AG08395 (cell line): ENCODE measurements at places on chromosomes 2 and 18.

DNA sequence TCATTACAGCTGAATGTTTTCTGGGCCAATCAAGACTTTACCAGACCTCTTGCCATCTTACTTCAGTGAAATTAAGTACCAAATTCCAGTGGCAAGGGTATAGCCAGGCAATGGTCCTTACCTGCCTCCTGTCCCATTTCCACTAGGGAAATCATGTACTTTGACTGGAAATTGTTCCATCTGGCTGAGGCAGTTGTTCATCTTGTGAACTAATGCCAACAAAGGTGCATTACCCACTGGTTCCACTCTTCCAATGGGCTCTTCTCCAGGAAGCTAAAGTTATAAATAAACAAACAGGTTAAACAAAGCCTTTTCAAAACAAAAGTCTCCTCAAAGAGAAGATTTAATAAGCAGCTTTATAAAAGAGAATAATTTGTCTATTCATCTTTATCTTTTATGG is 80.7 kb upstream of the DNER start:
- DNase-seq: no peak

DNA sequence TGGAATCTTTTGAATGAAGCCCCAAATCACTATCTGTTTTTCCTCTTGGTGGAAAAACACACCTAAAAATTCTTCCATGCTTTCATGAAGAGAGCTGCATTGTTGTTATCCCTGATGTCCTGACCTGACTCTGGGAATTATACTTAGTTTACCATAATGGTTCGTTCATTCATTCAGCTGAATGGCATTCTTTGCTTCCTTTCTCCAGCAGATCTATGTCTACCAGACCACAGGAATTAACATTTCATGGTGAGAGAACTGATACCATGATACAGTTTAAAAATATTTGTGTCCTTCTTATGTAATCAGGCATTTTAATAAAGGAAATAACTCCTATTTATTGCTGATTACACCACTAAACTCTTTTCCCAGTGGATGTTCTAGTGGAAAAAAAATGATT is 11.1 kb upstream of the SLC4A10 start:
- no peak for DNase-seq

GRCh38 chr2:25777077-25777476 is 101.2 kb downstream of the ASXL2 start:
- no peak for DNase-seq

- DNase-seq: peak; percentile 31
These were observed 194.0 kb downstream of the ZFP36L2 start for GRCh38 chr2:43032213-43033015.

- DNase-seq: no peak
These were observed 61.8 kb downstream of the ACAA2 start for GRCh38 chr18:49751427-49752094.

GRCh38 chr2:65344182-65344581 is 88.2 kb downstream of the SPRED2 start:
- no peak for DNase-seq

DNA sequence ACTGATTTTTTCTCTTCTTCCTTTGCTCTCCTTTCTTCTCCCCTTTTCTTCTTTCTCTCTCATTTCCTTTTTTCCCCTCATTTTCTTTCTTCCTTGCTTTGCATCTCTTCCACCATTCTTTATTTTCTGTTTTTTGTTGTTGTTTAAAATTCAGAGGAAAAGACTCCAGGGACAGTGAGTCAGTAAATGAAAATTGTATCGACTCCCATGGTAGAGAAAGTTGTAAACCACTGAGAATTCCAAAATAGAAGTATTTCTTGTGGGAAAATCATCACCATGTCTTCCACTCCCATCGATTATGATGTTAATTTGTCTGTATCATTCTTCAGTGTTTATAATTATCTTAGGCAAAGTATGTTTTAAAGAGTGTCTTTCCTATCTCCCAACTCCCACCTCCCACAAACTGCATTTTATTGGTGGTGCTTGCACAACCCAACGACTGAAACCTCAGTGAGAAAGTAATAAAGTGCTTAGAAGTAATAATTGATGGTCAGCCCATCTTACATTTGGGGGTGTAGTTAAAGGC is 134.3 kb downstream of the IRS1 start:
- peak; percentile 34 for DNase-seq

- no peak for DNase-seq
These were observed 50.7 kb downstream of the RMDN2 start for GRCh38 chr2:37975808-37976207.

DNA sequence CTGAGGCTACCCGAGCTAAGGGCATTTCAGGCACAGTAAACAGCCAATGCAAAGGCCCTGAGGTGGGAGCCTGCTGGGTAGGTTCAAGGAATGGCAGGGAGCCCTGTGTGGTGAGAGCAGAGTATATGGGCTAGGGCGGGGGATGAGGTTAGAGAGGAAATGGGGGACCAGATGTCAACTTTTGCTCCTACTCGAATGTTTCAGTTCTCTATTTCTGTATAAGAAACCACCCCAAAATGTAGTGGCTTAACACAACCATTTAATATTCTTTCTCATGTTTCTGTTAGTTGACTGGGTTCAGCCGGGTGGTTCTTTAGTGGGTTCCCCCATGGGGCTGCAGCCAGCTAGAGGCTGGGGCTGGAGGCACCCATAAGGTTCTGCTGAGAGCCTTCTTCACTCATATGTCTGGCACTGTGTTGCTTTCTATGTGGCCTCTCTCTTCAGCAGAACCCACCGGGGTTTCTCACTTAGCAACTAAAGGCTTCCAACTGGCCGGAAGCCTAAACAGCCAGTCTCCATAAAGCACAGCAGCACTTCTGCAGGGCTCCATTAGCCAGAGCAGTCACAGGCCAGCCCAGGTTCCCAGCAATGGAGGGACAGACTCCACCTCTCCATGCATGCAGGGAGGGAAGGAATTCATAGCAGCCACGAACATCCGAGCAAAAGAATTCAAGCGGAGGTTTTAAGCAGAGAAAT is 5.6 kb upstream of the ATOH8 start:
- DNase-seq: no peak

- peak; percentile 79 for DNase-seq
These were observed 7.0 kb downstream of the CTIF start for GRCh38 chr18:48545757-48546321.

GRCh38 chr18:79639072-79639829 is 40.4 kb upstream of the CTDP1 start:
- no peak for DNase-seq

DNA sequence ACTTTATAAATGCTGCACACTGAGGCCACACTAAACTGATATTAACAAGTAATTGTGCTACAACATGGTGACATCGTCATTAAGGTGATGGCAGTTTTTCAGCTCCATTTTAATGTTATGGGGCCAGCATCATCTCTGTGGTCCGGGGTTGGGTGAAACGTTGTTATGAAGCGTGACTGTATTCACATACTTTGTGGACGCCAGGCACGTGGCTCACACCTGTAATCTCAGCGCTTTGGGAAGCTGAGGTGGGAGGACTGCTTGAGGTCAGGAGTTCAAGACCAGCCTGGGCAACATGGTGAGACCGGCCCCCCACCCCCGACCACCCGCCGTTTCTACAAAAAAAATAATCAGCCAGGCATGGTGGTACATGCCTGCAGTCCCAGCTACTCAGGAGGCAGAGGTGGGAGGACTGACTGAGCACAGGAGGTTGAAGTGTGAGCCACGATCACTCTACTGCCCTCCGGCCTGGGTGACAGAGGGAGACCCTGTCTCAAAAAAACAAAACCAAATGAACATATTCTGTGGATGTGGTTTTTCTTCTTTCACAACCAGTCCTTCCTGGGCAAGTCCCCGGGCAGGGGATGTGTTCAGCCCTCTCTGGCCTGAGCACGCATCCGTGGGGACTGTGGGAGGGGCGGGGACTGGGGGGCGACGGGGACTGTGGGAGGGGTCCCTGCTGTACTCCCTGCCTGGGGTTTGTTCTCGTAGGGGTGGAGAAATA is 12.9 kb upstream of the GAL3ST2 start:
- no peak for DNase-seq

DNA sequence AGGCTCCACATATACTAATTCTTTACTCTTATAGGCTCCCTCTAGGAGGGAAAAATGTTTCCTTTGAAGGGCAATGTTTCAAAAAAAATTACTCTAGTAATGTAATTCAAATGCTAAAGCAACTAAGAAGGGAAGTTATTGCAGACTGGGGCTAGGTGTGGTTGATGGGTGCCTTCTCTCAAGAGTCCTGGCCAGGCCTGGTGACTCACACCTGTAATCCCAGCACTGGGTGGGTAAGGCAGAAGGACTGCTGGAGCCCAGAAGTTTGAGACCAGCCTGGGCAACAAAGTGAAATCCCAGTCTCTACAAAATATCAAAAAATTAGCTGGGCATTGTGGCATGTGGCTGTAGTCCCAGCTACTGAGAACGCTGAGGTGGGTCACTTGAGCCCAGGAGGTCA is 31.2 kb upstream of the CDKL4 start:
- no peak for DNase-seq

GRCh38 chr2:145771525-145771924 is 1251.6 kb upstream of the ZEB2 start:
- DNase-seq: no peak

DNA sequence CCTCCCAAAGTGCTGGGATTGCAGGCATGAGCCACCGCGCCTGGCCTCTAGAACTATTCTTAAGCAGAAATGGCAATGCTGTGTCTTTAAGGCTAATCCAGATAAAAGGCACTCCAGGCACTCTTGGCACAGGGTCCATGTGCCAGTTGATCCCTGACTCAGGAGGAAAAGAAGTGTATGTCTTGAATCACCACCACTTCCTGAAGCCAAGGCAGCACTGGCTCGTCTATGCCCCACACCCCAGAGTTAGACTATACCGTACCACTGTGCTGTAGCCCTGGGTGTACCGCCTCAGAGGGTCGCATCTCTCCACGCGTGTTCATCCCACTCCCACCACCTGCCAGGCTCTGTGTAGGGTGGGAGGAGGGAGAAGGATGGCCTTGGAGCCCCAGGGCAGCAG is 9.0 kb downstream of the TNFRSF11A start:
- peak; percentile 46 for DNase-seq

GRCh38 chr18:21181766-21182165 is 60.3 kb upstream of the GREB1L start:
- no peak for DNase-seq

GRCh38 chr2:241029599-241030332 is 31.3 kb downstream of the SNED1 start:
- DNase-seq: no peak

GRCh38 chr2:145146691-145147090 is 626.8 kb upstream of the ZEB2 start:
- DNase-seq: no peak

GRCh38 chr18:23822590-23823385 is 133.5 kb downstream of the LAMA3 start:
- peak; percentile 57 for DNase-seq

- no peak for DNase-seq
These were observed 290.7 kb upstream of the DDX18 start for GRCh38 chr2:117523711-117524238.

DNA sequence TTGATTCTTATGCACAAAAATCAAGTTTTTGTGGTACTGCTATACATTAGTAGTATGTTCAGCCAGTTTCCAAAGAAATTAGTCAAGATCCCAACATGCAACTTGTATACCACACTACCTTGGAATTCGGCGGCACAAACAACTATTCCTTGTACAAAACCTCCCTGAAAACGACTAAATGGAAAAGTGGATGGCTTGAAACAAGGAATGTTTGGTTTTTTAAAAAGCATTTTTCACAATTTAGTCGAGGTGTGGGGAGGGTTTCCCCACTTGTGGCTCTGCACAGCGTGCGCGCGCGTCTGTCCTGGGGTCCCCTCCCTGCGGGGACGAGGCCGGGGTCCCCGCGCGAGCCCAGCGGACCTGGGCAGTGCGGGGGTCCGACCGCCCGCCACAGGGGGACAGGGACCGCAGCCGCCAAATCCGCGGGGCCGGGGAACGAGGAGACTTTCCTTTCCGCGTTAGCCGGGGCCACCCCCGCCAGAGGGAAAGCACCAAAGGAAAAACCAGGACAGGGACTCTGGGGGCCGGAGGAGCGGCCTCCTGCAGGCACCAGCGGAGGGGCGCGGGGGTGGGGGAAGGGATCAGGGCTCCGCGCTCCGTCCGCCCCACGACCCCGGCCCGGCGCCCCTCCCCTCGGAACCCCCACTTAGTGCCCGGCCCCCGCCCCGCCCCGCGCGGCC is 534 bp upstream of the SOCS6 start:
- DNase-seq: peak; percentile 53

DNA sequence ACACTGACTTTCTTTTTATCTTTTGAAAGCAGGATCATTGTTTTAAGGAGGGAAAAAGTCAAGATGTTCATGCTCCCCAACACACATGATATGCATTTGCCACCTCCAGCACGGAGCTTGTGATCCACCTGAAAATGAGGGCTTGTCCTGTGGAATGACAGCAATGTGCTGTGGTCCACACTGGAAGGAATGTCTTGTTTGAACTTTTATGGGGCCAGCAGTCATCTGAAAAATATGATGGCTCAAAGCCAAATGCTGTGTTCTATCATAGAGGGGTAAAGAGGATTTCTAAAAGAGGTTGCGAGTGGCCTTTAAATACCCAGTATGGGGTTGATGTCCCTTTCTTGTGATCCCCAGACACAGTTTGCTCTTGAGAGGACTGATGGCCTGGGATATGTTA is 226.5 kb upstream of the SPRED2 start:
- DNase-seq: peak; percentile 11

GRCh38 chr2:30204281-30204680 is 27.1 kb upstream of the LBH start:
- no peak for DNase-seq

- no peak for DNase-seq
These were observed 14.8 kb downstream of the WDFY1 start for GRCh38 chr2:223930103-223930976.

DNA sequence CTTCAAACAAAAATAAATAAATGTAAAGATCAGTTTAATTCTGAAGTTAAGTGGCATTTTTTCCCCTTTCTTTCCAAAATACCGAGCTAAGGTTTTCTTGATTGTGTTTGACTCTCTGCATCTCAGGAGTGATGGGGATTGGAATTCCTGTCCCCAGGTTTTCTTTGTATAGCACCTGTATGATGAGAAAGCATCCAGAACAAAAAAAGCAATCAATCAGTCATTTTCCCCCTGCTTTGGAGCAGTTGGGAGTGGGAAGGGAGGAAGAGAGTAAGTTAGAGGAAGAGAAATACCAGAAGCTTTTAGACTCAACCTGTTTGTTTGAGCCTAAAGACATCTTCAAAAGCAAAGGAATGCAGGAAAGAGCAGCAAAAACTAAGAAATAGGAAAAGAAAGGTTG is 88.5 kb downstream of the RIF1 start:
- no peak for DNase-seq

DNA sequence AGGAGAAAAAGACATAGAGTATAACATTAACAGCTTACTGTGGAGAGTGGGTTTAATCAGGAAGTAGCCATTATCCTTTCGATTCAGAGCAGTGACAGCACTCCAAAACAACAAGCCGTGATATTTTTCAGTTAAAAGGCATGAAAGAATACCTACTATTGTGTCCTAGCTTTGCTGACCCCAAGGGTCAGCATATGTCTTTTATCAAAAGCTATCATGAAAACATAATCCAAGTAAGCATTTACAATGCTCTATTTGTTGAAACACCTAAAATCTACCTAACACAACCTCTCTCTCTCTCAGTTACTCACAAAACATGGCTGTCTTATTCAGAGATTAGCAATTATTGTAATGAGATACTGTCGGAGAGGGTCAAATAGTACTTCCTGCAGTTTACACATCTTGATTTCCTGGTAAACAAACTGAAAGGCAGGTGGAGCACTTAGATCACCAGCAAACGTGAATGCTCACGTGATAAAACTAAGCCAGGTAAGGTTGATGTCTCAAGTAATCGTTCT is 100.0 kb downstream of the BAZ2B start:
- DNase-seq: peak; percentile 19

- no peak for DNase-seq
These were observed 182.9 kb upstream of the SIX3 start for GRCh38 chr2:44758591-44758990.

GRCh38 chr18:79706658-79707057 is 27.1 kb downstream of the CTDP1 start:
- no peak for DNase-seq

- no peak for DNase-seq
These were observed 365.3 kb downstream of the NBAS start for GRCh38 chr2:15195813-15196212.
